Mucosa of descending colon (tissue), 3 donors: ENCODE measurements at places on chromosomes 11 and 22. TPM values are rescaled to one million over a fixed set of nuclear protein-coding genes. Genes with fewer than 3 reads are reported as not detected.

DNA sequence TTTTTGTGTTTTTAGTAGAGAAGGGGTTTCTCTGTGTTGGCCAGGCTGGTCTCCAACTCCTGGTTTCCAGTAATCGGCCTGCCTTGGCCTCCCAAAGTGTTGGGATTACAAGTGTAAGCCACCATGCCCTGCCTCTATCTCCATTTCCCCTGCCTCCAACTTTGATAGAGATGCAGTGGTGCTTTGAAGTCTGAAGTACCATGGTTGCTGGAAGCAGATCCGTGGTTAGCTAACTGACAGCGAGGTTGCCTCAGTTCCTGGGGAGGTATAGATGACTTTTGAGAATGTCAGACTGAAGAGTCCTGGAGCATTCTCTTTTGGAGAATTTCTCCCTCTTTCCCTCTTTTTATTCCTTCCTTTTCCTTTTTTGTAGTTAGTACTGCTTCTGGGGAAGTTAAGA lies 111.5 kb upstream of the RRM1 start:
- no peak for DNase-seq

ANO3 gene
- 1.3 TPM for total RNA-seq

- DNase-seq, result no peak
Observed at GRCh38 chr11:60925868-60926267, 1.6 kb downstream of the TMEM132A start.

DNA sequence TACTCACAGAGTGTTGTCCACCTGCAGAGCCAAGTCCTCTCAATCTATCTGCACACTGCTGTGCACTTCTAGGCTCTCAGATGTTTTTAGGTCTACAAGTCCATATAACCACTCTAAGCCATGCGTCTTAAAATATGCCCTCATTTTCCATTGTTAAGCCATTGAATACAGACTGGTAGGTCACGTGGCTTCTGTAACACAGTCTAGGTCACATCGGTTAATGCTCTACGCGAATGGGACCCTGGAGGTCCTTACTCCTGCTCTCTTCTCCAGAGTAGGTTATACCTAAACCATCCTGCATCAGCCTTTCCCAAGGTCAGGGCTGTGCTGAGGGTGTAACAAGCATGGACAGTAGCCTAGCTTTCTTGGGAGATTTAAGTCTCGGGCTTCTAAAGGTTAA lies 819 bp downstream of the JAML start:
- no peak for DNase-seq

DNA sequence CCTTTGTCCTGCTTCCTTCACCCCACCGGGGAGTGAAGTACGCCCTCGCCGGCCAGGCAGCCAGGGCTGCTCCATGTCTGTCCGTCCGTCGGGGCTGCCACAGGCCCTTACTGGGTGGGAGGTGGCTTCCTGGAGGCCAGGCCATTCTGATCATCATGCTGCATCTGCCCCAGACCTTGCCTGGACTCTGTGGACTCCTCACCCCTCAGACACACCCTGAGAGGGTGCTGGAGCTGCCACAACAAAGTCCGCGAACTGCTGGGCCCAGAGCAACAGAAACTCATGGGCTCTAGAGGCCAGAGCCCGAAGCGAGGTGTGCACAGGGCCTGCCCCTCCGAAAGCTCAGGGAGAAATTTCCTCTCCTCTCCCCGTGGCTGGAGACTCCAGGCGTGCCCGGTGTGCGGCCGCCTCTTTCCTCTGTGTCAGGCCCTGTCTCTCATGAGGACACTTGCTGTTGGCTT lies 124.2 kb downstream of the KCNQ1OT1 start:
- DNase-seq, result peak; percentile 58
